Endothelial cell (in vitro differentiated cells): ENCODE measurements at places on chromosomes 2 and 18. TPM values are rescaled to one million over a fixed set of nuclear protein-coding genes. Genes with fewer than 3 reads are reported as not detected.

DNA sequence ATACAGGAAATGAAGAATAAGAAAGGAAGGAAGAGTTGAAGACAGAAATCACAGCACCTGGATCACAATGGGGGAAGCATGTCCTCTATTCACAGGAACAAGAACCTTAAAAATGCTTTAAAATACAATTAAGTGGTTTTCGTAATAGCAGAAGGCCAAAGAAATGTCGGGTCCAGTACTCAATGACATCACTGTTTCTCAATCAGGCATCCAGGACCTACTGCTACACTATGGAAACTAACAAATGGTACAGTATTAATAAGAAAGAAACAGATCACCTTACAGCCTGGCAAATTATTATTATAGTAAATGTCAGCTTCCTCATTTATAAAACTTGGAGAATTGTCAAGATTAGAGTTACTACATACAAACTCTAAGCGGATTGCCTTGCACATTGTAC is 15.8 kb downstream of the HNRNPLL start:
- DNase-seq: no peak

DNA sequence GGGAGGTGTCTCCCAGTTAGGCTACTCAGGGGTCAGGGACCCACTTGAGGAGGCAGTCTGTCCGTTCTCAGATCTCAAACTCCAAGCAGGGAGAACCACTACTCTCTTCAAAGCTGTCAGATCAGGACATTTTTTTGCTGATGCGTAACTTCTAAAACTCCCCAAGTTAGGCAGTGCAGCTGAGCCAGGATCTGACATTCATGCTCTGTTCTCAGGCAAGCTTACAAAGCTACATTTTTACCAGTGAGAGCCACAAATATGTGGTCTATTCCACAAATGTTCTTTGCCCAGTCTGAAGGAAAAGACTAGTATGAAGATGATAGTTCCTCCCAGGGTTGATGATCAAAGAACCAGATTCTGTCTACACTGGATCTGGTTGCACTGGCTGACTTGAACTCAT is 184.1 kb downstream of the MTCL1 start:
- DNase-seq: no peak

- no peak for DNase-seq
These were observed 139.6 kb downstream of the CABLES1 start for GRCh38 chr18:23274638-23275482.

The FBXO48 gene
- 1.6 TPM for total RNA-seq

GRCh38 chr18:79544386-79544963 is 135.1 kb upstream of the CTDP1 start:
- no peak for DNase-seq

GRCh38 chr2:39128919-39129391 is 8.1 kb upstream of the SOS1 start:
- DNase-seq: no peak

DNA sequence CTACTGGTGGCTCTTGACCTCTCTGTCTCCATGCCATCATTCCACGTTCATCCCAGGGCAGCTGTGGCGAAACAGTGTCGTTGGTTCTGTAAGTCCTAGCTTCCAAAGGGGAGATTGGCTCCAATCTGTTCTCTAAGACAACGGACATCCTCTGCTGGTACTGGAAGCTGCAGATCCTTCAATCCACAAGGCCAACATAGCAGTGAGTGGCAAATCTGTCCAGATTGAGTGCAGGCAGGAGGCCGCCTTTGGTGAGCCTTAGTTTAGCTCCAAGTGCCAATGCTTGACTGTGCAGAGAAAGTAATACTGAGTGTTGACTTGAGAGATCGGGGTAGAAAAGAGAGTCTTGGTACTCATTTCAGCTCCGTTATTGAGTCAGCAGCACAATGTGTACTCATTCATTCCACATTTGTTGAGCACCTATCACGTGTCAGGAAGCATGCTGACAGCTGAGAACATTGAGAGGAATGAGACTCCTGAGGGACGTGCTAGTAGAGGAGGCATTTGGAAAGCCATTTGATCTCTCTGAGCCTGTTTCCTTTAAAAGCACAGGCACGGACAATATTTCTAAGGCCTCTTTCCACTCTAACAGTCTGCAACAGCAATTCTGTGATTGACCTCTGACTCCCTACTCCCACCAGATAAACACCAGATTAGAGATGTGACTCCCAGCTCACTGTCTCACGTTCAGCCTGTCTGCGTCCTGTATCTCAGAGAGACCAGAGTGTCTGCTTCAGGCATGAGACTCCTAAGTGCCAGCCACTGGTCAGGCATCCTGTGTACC is 306.0 kb downstream of the CLIP4 start:
- no peak for DNase-seq

- DNase-seq: no peak
These were observed 388 bp downstream of the DTNA start for GRCh38 chr18:34710458-34710914.

The DNPEP gene
- 49.6 TPM for total RNA-seq

The PREB gene
- total RNA-seq: 42.9 TPM

The SIX2 gene
- total RNA-seq: 2.0 TPM

The THSD7B gene
- 10.5 TPM for total RNA-seq
